ENCODE measurements at places on chromosomes 1 and 21.
A peak's percentile ranks its signal among the peaks of the same experiment; 100 is the strongest.

DNA sequence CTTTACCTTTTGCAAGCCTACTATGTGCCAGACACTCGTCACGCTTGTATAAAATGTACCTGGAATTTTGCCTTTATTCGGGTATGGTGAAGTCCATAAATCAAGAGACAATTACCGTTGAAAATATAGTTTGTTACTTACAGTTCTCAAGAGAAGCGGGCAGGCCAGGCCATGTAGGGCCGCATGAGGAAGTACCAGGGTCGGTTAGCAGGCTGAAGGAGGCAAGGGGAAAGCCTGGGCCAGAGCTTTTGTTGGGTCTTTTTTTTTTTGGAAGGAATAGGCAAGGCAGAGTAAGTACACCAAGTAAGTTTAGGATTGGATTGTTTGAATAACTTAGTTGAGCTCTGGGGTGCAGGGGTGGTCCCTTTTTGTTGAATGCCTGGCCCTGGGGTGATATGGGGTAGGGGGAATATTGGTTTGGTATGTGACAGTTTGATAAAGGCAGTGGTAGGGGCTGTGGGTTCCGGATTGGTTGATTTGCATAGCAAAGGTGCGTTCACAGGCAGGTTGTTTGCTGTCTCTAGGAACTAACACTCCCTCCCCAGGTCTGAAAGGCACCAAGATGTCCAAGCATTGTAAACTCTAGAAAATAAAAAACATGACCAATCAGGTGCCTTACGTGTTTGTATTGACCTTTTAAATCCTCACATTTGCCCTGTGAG, 80.7 kb downstream of the KAZN start:
- DNase-seq = no peak

- no peak for DNase-seq
Measured at GRCh38 chr1:91684481-91685196, 184.0 kb downstream of the CDC7 start.

DNA sequence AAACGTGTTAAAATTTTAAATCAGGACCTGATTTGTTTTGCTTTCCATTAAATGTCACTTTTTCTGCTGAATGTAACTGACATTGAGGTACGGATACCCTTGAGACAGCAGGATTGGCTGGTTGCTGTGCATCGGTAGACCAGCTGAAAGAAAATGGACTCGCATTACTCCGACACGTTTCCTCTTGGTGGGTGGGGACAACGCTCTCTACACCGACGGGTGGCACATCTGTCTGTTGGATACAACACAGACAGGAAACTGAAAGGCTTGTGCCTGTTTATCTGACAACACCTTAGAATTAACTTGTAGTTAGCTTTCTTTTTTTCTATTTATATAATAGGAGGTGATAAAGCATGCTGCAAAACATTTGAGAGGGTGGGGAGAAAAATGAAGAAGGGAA, 19.4 kb downstream of the PRPF38A start:
- no peak for DNase-seq

DNA sequence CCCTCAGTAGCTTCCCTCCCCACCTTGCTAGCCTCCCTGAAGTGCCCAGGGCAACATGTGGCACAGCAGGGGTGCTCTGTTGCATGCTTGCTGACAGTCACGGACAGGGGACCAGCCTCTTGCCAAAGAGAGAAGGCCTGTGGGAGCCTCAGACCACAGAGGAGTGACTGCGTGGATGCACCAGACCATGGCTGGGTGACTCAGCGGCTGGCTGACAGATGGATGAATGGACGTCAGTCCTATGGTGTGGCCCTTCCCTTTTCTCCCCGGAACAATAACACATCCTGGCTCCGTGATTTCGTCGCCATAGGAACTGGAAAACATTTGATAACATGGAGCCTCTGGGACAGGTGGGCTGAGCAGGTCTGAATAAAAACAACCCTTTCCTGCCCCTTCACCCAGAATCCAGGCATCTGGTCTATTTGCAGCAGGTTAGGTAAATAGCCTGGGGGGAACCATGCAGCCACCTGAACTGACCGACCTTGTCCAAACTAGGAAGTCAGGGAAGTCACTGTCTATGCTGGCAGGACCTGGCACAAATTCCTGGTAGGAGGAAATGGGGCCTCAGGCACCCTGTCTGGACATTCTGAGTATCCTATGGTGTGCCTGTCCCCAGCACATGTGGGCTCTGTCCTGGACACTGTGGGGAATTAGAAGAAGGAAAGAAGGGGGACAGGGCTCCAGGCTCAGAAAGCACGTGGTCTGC, 53.3 kb downstream of the NENF start:
- peak; percentile 22 for DNase-seq

DNA sequence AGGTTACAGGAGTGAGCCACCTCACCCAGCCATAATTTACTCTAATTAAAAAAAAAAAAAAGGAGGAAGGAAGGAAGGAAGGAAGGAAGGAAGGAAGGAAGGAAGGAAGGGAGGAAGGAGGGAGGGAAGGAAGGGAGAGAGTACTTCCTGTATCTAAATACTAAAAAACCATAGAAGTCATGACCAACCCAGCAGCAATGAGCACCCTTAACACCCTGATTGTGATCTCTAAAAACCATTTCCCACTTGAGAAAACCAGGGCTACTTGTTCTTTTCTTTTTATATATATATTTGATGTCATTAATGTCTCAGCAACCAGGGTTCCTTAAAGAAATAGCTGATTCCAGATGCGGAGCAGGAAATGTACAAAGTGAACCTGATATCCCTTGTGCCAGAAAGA, 31.2 kb downstream of the ARID4B start:
- no peak for DNase-seq

GRCh38 chr1:202076050-202076511, 46.6 kb upstream of the GPR37L1 start:
- no peak for DNase-seq

- no peak for DNase-seq
Measured at GRCh38 chr1:203117611-203118575, 9.6 kb upstream of the ADORA1 start.

DNA sequence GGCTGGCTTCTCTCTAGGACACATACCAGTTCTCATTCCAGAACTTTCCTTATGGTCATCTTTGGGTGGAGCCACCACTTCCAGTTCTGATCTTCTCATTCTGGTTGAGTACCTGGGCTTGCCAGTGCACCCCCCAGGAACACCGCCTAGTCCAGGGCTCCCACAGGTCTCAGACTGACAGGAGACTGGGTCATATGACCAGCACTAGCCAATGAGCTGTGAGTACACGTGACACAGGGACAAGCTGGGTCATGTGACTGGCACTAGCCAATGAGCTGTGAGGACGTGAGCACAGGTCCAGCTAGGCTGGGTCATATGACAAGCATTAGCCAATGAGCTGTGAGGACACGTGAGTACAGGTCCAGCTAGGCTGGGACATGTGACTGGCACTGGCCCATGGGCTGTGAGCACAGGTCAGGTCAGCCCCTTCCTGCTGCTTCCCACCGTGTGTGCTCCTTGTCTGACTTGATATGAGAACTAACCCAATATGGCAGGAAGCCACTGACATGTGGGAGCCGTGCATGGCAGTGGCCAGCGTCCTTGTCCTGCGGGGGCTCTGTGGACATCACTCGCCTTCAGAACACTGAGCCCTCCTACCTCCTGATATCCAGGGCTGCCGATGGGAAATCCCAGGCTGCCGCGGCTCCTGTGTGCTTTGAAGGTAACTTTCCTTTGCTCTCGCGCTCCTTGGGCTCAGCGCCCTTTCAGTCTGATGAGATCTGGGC, 22.7 kb downstream of the KRTAP10-1 start:
- DNase-seq = no peak

DNA sequence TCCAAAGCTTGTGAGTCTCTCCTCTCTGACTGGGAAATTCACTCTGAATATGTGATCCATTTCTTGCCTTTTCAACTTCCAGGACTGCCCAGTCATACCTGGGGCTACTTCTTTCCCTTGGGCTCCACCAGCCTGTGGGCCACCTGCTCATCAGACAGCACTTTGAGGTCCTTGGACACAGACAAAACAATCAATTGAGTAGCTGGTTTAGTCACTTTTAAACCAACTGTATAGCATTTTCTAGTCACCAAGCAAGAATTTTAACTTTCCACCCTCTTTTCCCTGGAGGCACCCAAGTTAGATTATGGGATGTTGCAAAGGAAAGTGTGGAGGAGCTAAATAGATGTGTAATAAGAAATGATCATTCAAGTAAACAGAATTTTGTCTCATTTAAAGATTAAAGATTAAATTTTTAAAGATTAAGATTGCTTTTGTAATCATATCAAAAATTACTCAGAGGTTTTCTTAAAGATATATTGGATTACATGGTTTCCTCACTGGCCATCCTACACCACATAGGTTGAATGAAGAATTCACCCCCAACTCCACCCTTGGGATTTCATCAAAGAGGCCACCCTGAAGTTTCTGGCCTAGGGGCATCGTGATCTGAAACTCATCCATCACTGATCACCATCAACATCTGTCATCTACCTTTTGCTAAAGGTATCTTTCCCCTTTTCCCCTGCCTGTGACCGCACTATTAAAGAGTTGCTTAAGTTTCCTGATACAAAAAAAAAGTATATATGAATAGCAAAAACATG, 219.2 kb upstream of the NR5A2 start:
- no peak for DNase-seq

DNA sequence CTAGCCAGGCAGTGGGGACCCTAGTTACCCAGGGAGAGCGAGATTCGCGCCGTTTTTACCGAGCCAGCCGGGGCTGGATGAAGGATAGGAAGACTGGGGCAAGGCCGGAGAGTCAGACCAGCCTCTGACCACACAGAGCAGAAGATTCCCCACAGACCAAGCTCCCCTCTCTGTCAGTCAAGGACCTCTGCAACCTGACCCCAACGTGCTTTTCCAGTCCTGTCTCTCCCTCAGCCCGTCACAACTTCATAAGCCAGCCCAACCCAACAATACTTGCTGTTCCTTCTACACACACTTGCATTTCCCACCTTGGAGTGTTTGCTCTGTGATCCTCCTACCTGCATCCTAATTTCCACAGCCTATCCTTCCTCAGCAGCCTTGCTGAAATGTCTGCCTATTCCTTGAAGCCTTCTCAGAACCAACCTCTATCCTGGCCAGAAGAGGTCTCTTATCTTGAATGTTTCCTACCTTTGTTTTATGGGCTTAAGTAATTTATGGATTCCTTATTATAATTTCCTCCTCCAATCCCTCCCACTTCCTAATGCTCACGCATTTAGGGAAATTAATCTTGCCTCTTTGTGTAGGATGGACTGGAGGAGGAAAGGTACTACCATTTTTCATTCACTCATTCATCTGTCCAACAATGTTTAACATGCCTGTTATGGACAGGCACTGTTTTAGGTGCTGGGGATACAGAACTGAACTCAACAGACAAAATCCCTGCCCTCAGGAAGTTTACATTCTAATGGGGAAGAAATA, at the start of gene GSTM3:
TSS of gene GSTM3 (minus strand) at position 424 of the 759 bp plus-strand sequence. CDS start 751 bp downstream, outside the sequence.
- no peak for DNase-seq

DNA sequence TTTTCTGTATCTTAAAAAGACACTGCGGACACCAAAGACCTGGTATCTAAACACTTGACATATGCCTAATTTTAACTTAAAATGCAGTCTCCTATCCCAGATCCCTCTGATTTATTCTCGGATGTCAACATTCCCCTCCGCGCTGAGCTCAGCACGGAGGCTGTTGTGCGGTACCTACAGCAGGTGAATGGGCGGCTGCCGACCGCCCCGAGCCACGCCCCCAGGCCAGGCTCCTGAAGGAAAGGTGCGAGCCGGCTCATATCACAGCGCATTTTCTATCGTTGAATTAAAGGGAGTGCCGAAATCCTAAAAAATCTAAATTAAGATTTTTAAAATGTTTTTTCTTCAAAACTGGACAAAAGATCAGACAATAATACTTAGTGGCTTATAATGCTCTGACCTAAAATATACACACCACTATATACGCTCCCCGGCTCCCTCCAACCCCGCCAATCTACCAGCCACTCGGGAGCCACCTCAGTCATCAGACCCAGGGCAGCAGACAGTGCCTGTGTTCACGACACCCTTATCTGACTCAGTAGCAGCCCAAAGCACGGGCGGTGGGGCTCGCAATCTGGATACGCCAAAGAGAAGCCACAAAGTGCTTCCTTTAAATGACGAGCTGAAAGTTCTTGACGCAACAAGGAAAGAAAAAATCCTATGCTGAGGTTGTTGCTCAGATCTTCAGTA, 4.1 kb downstream of the WRAP73 start:
- no peak for DNase-seq

- DNase-seq = no peak
Measured at GRCh38 chr1:53525595-53525994, 66.4 kb downstream of the DMRTB1 start.

- peak; percentile 73 for DNase-seq
Measured at GRCh38 chr1:153510984-153511410, 24.8 kb downstream of the S100A6 start.

DNA sequence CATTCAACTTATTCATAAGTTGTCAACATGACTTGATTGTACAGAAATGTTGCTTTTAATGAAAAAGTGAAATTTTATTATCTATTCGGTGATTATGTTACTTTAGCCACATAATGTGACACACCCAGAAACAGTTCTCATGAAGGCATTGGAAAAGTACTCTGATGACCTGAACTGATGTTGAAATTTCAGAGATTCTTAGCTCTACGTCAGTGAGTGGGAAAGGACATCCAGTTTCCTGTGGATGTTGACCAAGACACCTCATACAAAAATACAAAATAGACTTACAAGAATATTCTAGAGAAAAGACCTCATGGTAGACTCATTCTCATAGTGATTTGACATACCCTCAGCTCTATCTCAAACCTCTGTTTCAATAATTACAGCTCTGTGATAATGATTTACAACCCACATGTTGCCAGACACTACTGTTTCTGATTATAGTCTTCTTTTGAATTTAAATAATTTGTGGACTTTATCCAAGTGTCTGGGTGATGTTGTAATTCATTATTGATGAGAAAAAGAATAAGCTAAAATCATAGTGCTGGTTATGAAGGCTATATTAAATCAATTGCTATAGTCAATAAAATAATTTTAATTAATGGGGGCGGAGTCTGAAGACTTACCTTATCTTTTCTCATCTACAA, 37.3 kb downstream of the KCNK2 start:
- no peak for DNase-seq

DNA sequence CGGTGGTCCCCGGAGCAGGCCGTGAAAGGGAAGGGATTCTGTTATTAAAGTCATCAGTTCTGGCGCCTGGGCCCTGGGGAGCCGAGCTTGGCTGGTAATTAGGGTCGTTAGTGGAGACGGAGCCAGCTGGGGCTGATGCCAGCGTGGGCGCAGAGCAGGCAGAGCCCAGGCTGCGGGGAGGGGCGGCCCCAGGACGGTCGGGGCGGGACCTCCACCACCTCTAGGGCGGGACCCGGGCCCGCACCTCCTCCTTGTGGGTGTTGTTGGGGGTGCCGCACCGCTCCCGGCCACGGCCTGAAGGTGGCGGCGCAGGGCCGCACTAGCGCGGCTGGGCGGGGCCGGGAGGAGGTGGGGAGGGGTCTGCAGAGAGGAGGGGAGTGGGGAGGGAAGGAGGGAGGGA, 470.6 kb downstream of the PTPRU start:
- no peak for DNase-seq

- no peak for DNase-seq
Measured at GRCh38 chr1:27000817-27001460, 7.4 kb downstream of the TRNP1 start.

DNA sequence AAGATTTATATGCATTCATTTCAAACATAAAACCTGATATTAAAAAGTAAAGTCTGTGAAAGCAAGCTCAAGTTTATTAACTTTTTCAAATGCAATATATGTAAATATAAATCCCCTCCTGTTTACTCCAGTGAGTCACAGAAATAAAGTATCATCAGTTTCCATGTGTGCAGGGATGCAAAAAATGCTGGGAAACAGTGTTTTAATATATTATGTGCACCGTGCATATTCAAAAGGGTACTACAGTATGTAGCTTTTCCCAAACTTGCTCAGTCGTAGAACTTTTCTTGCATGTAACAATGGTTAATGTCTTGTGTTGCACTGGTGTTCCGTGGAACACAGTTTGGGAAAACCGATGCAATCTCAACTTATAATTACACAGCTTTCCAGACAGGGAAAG, 60.7 kb downstream of the CCDC185 start:
- DNase-seq = no peak

Measured in NCI-H446 (cell line).